Stimulated activated CD4-positive, alpha-beta T cell treated with anti-CD3 and anti-CD28 coated beads, TNF-alpha, amount 100 ng/mL, for 1 hour (primary cell): ENCODE measurements at places on chromosomes 12 and 14.
A peak's percentile ranks its signal among the peaks of the same experiment; 100 is the strongest.

DNA sequence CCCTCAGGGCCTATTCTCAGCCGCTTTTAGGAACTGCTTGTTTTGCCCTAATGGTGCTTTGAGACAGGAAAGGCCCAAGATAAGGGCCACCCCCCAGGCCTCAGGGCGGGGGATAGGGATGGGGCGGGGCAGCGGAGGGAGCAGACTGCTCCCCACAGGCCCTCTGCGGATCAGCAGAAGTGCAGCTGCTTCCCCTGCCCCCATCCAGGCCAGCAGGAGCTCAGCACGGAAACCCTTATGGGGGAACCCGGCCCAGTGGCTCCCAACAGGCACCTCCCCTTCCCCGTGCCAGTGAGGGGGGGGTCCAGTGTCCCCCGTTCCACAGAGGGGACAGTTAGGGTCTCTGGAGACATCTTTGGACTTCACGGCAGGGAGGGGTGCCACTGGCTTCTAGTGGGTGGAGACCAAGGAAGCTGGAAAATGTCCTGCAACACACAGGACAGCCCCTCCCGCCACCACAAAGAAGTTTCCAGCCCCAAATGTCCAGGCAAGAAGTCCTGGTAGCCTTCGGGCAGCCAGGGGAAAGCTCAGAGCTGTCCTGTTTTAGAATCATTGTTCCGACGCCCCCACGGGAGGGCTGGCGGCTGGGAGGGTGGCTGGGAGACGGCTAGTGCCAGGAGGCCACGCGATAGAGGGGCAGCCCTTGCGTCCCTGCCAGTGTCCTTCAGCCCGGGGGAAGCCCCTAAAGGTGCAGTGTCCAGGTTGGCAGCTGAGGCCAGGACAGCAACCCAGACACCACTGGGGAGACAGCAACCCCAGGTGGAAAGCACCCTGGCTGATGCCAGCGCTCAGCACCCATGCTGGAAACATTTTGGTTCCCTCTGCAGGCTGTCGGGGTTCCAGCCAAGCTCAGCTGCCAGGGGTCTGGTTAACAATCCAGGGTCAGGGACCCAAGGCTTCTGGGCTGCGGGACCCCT is 10.4 kb upstream of the GPR132 start:
- DNase-seq = no peak

GRCh38 chr12:94025756-94026155 is 122.6 kb upstream of the PLXNC1 start:
- no peak for DNase-seq

DNA sequence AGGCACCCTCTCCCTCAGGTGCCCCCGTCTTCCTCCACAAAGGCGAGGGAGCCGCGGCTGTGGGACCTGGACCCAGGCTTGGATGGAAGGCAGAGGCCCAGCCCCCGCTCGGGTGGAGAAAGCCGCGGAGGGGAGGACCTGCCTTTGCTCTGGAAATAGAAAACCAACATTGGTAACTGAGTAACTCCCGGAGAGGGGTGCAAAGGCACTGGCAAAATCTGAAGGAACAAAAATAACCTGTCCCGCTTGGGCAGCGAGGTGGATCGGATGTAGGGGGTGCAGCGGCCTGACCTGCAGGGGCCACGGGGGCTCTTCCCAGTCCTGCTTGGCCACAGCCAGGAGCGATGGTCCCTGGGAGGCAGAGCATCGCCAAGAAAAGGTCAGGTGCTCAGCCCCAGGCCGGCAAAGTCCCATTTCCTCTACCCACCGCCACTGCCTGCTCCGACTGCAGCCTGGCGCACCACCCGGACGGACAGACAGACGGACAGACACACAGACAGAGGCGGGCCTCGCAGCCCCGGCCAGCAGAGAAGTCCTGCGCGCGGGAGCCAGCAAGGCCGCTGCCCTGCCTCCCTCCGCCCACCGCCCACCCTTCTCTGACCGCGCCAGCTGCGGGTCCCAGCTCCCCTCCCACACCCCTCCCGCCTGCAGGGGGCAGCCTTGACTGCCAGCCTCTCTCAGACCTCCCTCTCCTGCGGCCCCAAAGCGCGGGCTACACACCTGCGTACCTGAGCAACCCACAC is 21.4 kb upstream of the TMEM106C start:
- peak; percentile 23 for DNase-seq

DNA sequence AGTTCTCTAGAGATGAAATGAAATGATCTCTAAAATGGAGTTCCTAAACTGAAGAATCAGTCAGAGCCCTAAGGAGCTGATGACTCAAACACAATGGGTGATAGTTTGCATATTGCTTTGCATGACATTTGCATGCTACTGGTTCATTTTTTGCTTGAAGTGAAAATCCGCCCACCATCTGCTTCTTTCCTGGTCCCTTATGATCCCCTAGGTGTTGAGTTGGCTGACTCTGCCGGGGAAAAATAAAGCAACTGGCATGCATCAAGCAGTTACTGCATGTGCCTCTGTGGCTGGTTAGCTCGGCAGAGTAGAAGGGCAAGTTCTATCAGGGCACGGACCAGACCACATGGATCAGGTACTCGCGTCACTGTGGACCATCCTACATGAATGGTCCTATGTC is 151.1 kb downstream of the PPM1H start:
- no peak for DNase-seq

DNA sequence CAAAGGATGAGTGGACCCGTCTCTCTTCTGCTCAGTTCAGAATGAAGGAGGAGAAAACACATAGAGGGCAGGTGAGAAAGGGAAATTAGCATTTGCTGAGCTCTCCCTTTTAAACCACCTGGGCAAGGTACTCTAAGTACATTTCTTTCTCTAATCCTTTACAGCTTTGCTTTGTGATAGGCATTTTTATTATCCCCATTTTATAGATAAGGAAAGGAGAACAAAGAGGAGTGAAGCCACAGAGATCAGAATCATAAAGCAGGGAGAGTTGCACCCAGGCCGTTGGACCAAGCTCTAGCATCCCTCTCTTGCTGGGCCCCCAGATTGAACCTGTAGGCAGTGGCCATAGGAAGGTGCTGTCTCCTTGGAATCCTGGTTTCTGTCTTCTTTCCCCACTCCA is 47.0 kb downstream of the VCPKMT start:
- no peak for DNase-seq

DNA sequence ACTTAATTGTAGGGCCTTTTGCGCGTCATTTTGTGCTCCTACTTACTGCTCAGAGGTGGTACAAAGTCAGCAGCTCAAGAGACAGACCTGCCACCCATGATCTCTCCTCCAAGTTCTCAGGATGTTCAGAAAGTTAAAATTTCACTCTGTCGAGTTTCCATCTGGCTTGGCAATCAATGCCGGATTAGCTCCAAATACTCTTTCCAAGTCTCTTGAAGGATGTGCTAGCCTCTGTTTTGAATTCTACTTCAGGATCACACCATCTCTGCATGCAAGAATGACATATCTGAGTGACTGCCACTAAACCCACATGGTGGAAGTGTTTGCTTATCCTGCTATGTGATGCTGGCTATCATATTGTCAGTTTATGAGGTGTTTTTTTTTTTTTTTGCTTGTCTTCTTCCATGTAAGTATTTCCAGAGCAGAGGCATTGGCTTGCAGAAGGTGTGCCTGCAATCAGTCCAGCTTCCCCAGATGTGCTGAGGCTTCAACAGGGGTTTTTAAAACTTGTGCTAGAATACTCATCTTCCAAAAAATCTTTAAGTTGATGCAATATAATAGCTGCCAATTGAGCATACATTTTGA is 125.6 kb downstream of the RGS6 start:
- DNase-seq = no peak
